ENCODE measurements at places on chromosomes 2 and 18. TPM values are rescaled to one million over a fixed set of nuclear protein-coding genes. Genes with fewer than 3 reads are reported as not detected.

GRCh38 chr2:187349326-187349944 is 98.6 kb downstream of the CALCRL start:
- no peak for DNase-seq

DNA sequence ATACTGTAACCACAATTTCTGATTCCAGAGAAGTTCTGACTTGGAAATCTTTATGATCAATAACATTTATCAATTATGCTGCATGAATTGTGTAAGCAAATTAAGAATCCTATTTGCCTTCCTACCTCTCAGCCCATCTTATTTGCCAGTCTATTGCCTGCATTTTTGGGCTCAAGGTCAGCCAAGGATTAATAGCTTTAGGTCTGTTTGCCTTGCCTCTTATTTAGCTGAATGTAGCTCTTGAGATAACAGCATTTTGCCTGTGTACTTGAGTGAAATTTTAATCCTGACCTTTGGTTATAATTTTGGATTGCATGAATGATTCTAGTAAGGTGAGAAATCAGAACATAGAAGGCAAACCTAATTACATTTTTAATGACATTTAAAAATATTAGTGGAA is 51.2 kb downstream of the MYO3B start:
- no peak for DNase-seq

- DNase-seq = no peak
Measured at GRCh38 chr2:105800036-105800713, 55.5 kb downstream of the NCK2 start.

GRCh38 chr2:150036622-150037021 is 449.0 kb upstream of the MMADHC start:
- DNase-seq = no peak

GRCh38 chr2:46135228-46135855 is 161.9 kb upstream of the EPAS1 start:
- DNase-seq = no peak

GRCh38 chr2:64092502-64092901 is 51.7 kb downstream of the PELI1 start:
- DNase-seq = no peak

DNA sequence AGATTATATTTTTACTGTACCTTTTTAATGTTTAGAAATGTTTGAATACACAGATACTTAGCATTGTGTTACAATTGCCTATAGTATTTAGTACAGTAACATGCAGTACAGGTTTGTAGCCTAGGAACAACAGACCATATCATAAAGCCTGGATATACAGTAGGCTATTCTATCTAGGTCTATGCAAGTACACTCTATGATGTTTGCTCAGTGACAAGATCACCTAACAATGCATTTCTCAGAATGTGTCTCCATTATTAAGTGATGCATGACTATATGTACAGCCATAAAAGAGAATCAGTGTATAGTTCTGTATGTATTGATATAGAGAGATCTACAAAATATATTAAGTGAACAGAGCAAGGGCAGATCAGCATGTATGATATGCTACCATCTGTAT is 616.4 kb downstream of the XIRP2 start:
- DNase-seq = no peak

GRCh38 chr2:218895326-218895725 is 14.7 kb downstream of the WNT10A start:
- peak; percentile 29 for DNase-seq

- DNase-seq = no peak
Measured at GRCh38 chr2:30315391-30316063, 84.2 kb downstream of the LBH start.

GRCh38 chr2:172677363-172677762 is 58.3 kb upstream of the RAPGEF4 start:
- no peak for DNase-seq

DNA sequence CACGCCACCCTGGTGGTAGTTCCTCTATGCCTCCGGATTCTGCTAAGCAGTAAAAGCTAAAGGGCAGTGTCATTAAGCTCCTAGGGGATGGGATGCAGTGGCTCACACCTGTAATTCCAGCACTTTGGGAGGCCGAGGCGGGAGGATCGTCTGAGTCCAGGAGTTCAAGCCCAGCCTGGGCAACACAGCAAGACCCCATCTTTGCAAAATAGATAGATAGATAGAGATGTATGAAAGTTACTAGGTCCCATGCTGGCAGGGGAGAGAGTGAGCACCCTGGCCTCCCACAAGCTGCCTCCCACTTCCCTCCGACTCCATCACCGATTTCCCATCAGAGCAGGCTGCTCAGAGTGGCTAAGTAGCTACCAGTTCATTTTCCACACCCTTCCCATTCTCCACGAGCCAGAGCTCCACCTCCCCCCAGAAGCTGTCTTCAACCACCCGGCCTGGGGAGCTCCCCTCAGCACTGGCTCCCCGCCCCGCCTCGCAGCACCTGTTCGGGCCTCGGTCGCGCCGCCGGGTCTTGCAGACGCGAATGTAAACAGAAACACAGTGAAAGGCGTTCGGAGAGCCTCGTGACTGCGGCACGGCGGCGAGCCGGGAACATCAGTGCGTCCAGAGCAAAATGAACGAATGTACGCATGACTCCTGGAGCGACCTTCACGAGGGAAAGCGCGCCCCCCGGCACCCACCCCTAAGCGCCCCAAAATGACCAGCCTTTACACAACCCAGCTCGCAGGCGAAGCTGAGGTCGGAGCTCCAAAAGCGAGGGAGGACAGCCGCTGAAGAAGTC is 598 bp upstream of the CEP68 start:
- DNase-seq = no peak

DNA sequence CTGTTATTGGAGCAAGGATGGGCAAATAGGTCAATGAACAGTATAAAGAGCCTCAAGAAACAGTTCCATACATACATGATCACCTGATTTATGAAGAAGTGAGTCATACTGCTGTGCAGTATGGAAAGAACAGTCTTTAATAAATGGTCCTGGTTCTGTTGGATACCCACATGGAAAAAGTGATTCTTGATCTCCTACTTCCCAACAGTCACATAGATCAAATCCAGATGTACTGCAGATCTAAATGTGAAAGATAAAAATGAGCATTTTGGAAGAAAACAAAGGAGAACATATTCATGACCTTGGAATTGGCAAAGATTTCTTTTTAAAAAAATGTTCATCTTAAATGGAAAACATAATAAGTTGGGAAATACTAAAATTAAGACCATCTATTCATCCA is 75.8 kb downstream of the CCDC148 start:
- DNase-seq = no peak

The KLHL29 gene
- 14.3 TPM for total RNA-seq

The KCNG3 gene
- total RNA-seq = 1.2 TPM

The TMEM247 gene
- not detected for total RNA-seq

The TOGARAM2 gene
- total RNA-seq = under 0.01 TPM

The GCG gene
- 0.41 TPM for total RNA-seq

The ASB18 gene
- total RNA-seq = 0.82 TPM
